Stimulated activated CD4-positive, alpha-beta T cell treated with anti-CD3 and anti-CD28 coated beads, TNF-alpha, amount 100 ng/mL, for 4 hours (primary cell): ENCODE measurements at places on chromosomes 1 and 21.

DNA sequence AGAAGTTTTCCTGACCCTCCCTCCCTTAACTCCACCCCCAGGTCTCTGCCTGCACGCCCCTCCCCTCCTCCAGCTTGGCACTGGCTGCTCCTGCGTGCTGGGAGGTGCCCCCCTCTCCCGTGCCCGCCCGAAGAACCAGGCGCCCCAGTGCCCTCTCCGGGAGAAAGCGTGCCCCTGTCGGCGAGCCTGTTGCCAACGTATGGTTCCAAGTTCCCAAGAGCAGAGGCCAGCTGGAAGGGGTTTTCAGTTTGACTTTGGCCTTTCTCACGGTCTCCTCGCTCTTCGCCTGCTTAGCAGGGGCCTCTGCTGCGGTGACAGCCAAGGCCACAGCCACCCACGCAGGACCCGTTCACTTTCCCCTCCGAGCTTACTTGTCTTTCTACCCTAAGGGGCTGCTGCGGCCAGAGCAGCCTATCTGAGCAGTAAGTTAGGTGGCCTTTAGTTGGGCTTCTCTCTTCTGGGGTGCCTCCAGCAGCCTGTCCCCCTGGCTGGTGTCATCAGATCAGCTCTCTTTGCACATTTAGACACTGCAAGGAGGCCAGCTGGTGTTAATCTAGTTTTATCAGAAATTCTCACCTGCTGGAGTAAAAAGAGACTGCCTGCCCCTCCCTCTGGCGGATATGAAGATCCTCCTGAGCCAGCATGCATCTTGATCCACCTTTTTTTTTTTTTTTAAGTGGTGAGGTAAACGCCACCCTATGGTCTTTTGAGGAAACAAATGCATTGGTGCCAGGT lies 1.5 kb downstream of the STUM start:
- no peak for DNase-seq

DNA sequence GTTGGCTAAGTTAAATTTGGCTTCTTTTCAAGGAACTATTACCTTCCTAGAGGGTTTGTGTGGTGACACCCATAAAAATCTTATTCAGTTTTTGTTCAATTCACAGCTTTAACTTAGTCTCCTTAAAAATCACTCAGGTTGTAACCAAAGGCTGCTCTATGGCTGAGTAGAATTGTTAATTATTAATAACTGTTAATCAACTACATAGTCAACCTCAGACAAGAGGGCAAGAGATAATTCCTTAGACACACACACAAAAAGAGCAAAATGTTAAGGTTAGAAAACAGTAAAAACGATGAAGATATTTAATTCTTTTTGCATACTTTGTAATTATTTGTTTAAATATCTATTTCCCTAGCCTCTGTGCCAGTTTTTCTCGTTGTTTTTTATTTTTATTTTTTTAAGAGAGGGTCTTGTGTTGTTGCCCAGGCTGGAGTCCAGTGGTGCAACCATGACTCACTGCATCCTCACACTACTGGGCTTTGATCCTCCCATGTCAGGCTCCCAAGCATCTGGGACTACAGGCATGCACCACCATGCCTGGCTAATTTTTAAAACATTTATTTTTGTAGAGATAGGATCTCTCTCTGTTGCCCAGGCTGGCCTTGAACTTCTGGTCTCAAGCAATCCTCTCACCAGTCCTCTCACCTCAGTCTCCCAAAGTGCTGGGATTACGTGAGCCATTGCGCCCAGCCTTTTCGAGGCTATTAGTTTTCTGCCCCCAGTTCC lies 215.2 kb downstream of the DISC1 start:
- DNase-seq: no peak

- DNase-seq: no peak
Observed at GRCh38 chr1:236141447-236142252, 689 bp upstream of the GPR137B start.

DNA sequence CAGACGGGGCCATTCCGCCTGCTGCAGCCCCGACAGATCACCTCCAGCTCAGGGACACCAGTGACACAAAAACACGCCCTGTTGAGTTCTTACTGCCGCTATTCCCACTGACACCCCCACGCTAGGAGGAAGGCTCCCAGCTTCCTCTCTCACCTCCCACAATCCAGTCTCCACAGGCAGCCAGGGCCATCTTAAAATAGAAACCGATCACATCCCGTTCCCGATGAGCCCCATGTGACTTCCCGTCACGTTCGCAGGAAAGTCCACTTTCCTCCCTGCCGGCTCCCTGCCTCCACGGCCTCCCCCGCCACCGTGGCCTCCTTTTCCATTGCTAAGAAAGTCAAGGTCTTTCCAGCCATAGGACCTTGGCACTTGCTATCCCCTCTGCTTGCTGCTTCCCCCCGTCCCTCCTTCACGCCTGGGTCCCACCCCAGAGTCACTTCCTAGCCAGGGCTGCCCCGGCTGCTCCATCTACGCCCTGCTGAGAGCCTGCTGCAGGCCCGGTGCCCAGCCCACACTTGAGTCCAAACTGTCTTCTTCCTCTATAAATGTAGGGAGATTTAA lies 24.0 kb upstream of the DDOST start:
- no peak for DNase-seq

DNA sequence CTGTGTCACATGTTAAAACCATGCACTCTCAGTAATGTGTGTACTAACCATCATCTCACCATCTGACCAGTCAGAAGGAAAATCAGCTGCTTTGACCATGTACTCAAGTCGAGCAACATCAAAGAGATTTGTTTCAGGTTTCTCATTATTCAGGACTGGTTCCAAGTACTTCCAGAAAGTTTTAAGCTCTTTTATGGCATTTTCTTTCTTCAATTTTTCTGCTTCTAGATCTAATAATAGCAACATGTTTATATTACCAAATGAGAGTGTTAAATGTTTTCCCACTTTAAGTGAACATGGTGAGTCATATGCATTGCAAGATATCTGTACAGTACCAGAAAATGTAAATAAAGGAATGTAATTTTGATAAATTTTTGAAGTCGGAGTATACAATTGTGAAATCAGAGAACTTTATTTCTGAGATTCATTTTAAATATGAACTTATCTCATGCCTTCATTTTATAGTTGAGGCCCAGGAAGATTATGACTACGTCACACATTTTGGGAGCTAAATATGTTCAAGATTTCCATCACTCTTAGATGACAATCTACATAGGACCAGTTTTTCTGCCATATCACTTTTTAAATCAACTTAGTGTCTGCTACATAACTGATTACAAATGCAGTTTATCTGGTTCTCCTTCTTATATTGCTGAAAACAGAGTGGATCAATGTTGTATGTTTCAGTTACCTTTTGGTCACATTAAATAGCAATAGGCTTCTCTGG lies 87.2 kb downstream of the SPAG17 start:
- DNase-seq: no peak

- DNase-seq: no peak
Observed at GRCh38 chr1:203451836-203452784, 23.5 kb upstream of the PRELP start.

GRCh38 chr1:115828101-115829022 lies 12.6 kb downstream of the NHLH2 start:
- DNase-seq: no peak

DNA sequence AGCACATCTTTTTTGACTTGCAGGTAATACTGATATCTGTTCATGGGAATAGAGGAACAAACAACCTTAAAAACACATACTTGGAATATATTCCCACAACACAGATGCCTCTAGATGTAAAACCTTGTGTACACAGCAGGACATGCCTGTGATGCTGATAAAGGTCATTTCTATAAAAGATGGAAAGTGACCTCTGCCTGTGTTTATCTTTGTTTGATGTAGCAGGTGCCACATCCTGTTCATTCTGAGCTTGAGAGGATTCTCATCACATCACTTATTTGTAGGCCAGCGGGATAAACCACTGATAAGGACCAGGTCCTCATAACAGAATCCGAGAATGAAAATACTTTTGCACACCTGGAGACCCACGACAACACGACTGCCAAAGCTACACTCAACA lies 133.7 kb downstream of the SMYD2 start:
- DNase-seq: no peak

- no peak for DNase-seq
Observed at GRCh38 chr1:76942549-76942948, 75.3 kb downstream of the ST6GALNAC5 start.

DNA sequence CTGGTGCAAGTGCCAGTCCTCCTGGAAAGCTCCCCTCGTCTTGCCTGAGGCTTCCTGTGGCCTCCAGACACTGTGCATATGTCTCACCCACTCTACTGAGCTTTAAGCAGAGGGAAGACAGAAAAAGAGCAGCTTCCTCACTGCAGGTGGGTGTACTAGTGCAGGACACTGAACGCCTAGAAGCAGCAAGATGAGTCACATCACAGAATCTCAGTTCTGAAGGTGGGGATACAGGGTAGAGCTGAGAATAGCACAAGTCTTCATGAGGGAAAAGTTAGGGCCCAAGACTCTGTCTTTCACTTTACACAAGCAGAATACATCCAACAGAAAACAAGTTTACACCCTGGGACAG lies 37.4 kb downstream of the PCAT6 start:
- DNase-seq: no peak

DNA sequence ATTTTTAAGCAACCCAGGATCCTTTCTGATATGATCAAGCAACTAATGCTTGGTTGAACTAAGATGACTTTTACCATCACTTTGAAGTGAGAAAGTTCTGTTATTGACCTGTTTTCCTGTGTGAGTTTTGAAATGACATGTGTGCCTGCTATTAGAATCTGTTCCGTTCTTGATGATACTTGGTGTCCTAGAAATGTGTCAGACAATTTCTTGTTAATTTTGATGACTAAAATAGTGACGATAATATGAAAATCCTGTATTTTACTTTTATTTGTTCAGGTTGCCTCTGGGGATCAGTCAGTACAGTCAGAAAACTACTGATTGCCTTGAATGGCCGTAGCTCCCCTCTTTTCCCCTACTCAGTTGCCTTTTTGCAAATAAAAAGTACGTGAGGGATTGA lies 228.0 kb downstream of the RYR2 start:
- DNase-seq: no peak

DNA sequence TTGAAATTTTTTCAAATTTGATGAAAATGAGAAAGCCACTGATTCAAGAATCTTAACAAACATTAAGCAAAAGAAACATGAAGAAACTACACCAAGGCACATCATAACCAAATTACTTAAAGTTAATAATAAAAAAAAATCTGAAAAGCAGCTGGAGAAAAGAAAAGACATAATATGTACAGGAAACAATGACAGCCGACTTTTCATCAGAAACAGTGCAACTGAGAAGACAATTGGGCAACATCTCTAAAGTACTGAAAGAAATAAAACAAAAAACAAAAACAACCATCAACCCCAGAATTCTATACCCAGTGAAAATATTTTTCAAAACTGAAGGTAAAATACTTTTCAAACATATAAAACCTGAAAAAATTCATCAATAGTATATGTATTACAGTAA lies 73.8 kb upstream of the DMRTA2 start:
- no peak for DNase-seq

DNA sequence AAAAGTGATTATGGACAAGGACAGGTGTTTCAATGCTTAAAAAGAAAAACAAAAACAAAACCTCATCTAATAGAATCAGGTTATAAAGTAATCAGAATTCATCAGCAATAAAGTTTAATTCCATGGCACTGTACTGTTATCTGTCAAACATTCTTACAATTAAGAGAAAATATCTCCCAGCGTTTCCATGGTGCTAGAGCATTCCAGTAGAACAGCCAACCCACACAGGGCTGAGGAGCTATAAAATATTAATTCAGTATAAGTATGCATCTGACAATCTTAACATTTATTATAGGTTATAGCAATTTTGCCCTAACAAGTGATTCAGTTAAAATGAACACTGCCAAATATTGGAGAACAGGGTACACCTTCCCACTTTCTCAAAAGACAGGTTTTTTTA lies 128.7 kb upstream of the DEPDC1 start:
- no peak for DNase-seq

- no peak for DNase-seq
Observed at GRCh38 chr21:29053656-29054055, 19.8 kb downstream of the CCT8 start.

GRCh38 chr1:85311818-85312217 lies 35.4 kb upstream of the BCL10 start:
- no peak for DNase-seq

GRCh38 chr1:182279302-182279701 lies 112.3 kb downstream of the GLUL start:
- no peak for DNase-seq

- no peak for DNase-seq
Observed at GRCh38 chr1:94515296-94515947, 26.1 kb downstream of the F3 start.

DNA sequence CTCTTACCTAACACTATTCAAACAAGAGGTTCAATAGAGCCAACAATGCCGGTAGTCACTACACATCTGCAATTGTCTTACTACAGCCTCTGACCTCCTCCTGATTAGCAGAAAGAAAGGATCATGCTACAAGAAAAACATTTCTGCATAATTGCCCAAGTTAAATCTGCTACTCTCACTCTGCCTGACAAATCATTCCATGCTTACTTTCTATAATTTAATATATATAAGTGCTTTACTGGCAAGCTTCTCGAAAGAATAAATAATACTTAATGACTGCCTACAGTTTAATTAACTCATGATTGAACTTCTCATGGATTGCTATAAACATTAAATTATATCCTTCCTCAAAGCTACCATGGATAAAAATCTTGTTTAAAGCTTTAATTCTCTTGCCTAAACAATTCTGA lies 156.0 kb downstream of the SLC45A1 start:
- no peak for DNase-seq
